Natural killer cell (primary cell): ENCODE measurements at places on chromosomes 13 and 19. TPM values are rescaled to one million over a fixed set of nuclear protein-coding genes. Genes with fewer than 3 reads are reported as not detected.

RNF225 gene
- 0.39 TPM for total RNA-seq

DNA sequence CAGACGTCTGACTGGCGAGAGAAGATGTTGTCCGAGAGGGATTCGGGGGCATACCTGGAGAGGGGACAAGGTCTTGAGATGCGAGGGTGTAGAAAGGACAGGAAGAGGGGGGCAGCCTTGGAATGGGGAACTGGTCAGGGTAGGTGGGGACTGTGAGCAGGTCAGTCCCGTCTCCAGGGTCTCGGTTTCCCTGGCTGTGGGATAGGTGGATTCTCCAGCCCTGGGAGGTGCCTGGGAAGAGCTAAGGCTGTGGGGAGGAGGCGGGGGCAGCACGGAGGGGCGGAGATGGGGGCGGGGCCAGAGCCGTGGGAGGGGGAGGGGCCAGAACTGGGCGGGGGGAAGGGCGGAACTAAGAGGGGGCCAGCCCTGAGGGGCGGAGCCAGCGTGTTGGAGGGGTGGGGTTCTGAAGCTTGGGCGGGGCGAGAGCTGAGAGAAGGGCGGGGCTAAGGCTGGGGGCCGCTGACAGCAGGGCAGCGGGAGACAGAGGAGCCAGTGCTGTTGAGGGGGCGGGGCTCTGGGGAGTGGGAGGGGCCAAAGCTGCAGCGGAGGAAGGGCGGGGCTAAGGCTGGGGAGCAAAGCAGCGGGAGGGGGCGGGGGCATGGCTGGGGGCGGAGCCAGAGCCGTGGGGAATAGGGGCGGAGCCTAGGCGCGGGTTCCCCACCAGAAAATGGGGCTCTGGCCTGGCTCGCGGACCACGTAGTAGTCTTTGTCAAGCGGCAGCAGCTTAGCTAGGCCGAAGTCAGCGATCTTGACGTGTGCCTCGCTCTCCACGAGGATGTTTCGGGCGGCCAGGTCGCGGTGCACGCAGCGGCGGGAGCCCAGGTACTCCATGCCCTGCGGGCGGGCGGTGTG is 9.5 kb upstream of the INSL3 start:
- H3K4me3 ChIP-seq = no peak overlapping the region
- DNase-seq = peak; percentile 70
- peaks cover 69% of the 10 kb centered on the region for H3K36me3 ChIP-seq
- no peak overlapping the region for H3K27ac ChIP-seq
- H3K27me3 ChIP-seq = no peaks in the 10 kb centered on the region

PMIS2 gene
- total RNA-seq = not detected

GRCh38 chr13:26222520-26223046 is 469 bp upstream of the RNF6 start:
- H3K4me3 ChIP-seq = peak overlapping the region; percentile 99
- H3K36me3 ChIP-seq = peaks cover 29% of the 10 kb centered on the region
- H3K27ac ChIP-seq = peak overlapping the region; percentile 96
- no peaks in the 10 kb centered on the region for H3K27me3 ChIP-seq

GRCh38 chr19:41951686-41952172 is 7.4 kb downstream of the RABAC1 start:
- H3K27ac ChIP-seq = no peak overlapping the region
- peak; percentile 89 for DNase-seq
- H3K4me3 ChIP-seq = no peak overlapping the region
- peaks cover 3% of the 10 kb centered on the region for H3K36me3 ChIP-seq
- no peaks in the 10 kb centered on the region for H3K27me3 ChIP-seq

- no peak overlapping the region for H3K27ac ChIP-seq
- H3K36me3 ChIP-seq = no peaks in the 10 kb centered on the region
- peaks cover 15% of the 10 kb centered on the region for H3K4me1 ChIP-seq
- H3K27me3 ChIP-seq = no peaks in the 10 kb centered on the region
Observed at GRCh38 chr13:112729408-112729807, 39.6 kb downstream of the ATP11A start.
